Renal cortical epithelial cell (primary cell): ENCODE measurements at places on chromosomes 1 and 21. TPM values are rescaled to one million over a fixed set of nuclear protein-coding genes. Genes with fewer than 3 reads are reported as not detected.

DNA sequence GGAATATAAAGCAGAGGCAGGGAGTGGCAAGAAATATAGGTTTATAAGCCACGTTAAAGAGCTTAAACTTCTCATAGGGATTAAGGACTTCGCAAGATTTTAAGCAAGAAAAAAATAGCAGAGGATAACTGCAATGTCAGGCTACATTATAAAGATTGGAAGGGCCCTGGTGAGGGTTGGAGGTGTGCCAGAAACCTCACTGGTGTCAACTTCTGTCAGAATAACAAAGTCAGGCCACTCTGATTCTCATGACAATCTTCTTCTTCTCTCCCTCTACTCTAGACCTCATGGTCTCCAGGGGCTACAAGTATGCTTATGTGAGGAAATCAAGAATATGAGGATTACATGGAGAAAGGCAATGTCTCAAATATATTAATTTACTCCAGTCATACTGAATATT, 32.6 kb upstream of the FMO2 start:
- DNase-seq: no peak

DNA sequence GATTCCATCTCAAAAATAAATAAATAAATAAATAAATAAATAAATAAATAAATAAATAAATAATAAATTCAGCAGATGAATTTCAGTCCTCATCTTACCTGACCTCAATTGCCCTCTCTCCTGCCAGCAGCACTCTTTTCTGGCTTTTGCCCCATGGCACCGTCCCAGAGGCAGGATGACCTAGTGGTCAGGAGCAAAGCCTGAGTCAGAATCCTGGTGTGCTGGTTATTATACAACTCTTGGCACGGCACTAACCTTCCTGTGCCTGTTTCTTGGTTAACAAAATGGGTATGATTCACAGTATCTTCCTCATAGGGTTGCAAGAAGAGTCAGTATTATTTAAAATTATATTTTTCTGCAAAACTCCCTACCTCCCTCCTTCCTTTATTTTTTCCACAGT, 43.0 kb downstream of the NKAIN1 start:
- peak; percentile 68 for DNase-seq

GRCh38 chr1:168803806-168804510, 75.0 kb upstream of the DPT start:
- no peak for DNase-seq

DNA sequence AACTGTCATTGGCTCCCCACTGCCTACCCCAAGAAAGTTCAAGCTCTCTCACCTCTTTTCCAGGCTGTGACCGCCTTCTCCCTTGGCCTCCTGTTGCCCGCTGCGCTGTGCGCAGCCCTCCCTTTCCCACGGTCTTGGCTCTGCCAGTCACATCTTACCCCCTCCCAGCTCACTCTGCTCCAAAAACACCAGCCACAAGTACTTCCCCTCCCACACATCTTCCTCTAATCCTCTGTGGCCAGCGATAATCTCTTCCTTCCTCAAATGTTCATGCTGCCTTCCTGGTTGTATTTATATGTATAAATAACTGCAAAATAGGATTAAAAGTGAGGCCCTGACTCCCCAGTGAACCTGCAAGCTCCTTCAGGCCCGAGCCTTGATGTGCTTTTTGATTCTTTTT, 81.8 kb downstream of the AJAP1 start:
- no peak for DNase-seq

The F3 gene
- total RNA-seq: 5.8 and 118 TPM in 2 replicates

The TFAP2E gene
- 0.35 and 1.4 TPM in 2 replicates for total RNA-seq

The TNNI3K gene
- total RNA-seq: 0.35 TPM in 1 of 2 replicates, not detected in the other
